GM04504 (cell line): ENCODE measurements at places on chromosomes 16 and 17.

DNA sequence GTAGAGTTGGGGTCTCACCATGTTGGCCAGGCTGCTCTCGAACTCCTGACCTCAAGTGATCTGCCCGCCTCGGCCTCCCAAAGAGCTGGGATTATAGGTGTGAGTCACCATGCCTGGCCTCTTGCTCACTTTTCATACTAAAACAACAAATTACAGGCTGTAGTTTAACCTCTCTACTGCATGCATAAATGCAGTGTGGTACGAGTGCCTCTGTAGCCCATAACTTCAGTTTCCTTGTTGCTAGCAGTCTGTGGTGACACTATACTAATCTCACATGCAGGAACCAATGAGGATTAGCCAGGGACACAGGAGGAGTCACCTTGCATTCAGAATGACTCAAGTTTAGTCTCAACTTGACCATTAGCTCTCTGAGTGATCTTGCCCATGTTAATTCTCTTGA lies 20.1 kb downstream of the HMOX2 start:
- DNase-seq, result no peak

DNA sequence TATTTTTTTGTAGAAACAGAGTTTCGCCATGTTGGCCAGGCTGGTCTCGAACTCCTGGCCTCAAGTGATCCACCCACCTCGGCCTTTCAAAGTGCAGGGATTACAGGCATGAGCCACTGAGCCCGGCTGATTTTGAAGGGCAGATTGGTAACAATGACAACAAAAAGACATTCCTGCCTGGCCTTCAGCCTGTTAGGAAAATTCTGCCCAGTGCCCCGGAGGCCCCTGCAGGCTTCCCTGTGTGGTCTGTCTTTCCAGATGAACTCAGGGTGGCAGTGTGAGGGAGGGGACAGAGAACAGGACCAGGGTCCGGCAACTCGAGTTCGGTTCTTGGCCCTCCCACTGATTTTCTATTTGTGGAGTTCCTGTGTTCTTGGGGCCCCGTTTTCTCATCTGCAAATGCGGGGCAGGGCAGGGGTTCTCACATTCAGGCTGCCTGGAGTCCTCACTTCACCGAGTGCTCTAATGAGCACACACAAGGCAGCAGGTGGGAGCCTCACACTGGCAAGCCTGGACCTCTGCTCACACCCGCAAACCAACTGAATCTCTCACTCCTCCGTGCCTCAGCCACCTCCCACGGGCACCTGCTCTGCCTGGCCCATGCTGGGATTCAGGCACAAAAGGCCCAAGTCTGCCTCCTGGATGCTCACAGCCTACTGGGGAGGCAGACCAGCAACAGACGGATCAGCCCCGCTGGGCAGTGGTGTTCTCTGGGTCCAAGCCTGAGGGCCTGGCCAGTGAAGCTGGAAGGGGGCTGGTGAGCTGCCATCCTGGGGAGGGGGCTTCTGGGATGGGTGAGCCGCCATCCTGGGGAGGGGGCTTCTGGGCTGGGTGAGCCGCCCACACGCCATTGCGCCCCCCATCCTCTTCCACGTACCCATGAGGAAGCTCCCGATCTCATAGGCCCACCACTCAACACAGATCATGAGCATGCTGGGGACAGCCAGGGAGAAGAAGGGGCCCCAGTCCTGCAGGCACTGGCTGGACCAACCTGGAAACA lies 10.3 kb downstream of the SLC47A2 start:
- no peak for DNase-seq

GRCh38 chr17:15662681-15663080 lies 21.4 kb downstream of the TRIM16 start:
- no peak for DNase-seq

DNA sequence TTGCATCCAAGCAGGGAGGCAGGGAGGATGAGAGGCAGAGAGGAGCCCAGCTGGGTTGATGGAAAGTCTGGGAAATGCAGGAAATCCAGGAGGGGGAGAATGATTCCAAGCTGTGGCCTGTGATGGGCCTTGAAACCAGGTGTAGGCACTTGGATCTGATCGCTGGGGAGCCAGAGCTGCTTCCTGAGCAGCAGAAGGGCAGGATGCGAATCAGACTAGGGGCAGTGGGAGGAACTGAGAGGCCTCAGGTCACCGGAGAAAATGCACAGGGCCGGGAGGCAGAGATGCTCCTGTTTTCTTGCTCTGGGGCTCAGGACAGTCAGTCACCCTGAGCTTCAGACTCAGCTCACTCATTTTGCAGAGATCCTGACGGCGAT lies 29.6 kb upstream of the MEOX1 start:
- no peak for DNase-seq

- DNase-seq, result no peak
Observed at GRCh38 chr17:78146471-78146869, 285 bp downstream of the C17orf99 start.

- DNase-seq, result no peak
Observed at GRCh38 chr17:35801583-35802224, 6.3 kb upstream of the MMP28 start.

DNA sequence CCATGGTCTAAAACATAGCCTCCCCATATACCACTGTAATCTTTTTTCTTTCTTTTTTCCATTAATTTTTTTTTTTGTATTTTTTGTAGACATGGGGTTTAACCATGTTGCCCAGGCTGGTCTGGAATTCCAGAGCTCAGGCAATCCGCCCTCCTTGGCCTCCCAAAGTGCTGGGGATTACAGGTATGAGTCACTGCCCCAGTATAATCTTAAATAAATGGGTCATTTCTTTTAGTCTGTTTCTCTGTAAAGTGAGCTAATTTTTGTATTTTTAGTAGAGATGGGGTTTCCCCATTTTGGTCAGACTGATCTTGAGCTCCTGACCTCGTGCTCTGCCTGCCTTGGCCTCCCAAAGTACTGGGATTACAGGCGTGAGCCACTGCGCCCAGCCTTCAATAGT lies 5.7 kb upstream of the NME1 start:
- no peak for DNase-seq

GRCh38 chr17:56141046-56141839 lies 12.0 kb upstream of the ANKFN1 start:
- peak; percentile 49 for DNase-seq

- peak; percentile 64 for DNase-seq
Observed at GRCh38 chr17:66431910-66432309, 129.5 kb downstream of the PRKCA start.

DNA sequence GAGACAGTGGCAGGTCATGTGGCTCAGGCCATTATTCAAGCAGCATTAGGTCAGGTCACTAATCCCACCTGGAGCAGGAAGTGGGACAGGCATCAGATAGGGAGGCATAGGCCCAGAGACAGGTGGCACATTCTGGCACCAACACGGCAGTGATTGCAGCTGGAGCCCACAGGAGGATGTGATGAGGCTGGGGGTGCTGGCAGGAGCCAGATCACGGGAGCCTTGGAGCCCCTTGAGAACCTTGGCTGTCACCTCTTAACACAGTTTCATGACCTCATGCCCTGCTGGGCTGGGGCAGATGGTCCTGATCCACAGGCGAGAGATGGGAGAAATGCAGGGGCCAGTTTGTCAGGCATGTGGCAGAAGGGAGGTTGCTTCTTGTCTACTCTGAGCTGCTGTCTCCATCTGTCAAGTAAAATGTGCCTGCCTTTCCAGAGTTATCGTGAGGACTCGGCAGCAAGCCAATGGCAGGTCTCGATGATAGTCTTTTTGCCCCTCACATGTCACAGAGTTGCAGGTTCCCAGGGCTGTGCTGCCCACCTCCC lies 109.6 kb downstream of the CLEC16A start:
- no peak for DNase-seq
